Activated T-cell treated with anti-CD3 and anti-CD28 coated beads, Interleukin-2, amount 50 U/mL, for 48 hours (primary cell): ENCODE measurements at places on chromosomes 2 and 18.

- DNase-seq, result no peak
Observed at GRCh38 chr2:234102112-234102511, 51.6 kb downstream of the SPP2 start.

DNA sequence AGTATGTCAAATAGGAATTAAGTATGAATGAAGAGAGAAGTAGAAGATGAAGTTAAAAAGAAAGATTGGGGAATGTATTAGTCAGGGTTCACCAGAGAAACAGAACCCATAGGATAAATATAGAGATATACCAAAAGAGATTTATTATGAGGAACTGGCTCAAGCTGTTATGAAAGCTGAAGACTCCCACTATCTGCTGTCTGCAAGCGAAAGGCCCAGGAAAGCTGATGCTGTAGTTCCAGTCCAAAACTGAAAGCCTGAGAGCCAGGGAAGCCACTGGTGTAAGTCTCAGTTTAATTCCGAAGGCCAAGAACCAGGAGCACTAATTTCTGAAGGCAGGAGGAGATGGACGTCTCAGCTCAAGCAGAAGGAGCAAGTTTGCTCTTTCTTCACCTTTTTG lies 200.9 kb upstream of the FN1 start:
- no peak for DNase-seq

GRCh38 chr2:166148500-166149400 lies 20.9 kb upstream of the SCN1A start:
- DNase-seq, result no peak

DNA sequence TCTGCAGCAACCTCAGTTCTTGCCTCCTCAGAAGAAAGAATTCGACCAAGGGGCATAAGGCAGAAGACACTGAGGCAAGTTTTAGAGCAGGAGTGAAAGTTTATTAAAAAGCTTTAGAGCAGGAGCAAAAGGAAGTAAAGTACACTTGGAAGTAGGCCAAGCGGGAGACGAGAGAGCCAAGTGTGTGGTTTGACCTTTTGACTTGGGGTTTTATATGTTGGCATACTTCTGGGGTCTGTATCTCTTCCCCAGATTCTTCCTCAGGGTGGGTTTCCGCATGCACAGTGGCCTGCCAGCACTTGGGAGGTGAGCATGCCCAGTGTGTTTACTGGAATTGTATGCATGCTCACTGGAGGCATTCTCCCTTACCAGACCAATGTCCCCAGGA lies 59.3 kb upstream of the ANKRD44 start:
- no peak for DNase-seq

DNA sequence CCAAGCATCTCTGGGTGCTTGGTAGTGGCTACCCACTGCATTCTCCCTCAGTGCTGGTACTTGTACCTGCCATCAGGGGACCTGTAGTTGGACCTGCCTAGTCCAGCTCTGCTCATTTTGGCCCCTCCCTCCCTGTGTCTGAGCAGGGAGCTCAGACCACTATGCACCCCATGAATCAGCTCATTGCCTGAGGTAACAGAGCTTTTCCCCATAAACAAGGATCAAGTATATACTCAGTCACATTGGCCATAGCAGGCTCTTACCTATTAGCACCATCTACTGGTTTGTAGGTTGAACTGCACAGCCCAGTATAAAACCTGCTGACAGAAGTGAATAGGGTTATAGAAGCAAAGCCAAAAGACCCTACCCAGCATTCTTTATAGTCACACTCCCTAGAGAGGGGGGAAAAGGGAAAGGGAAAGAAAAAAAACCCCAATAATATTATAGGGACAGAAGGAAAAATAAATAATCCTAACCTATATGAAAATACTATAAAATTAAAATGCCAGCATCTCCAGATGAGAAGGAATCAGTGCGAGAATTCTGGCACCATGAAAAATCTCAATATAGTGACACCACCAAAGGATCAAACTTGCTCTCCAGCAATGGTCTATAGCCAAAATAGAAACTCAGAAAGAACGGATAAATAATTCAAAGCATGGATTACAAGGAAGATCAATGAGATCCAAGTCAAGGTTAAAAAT lies 6.9 kb upstream of the FLACC1 start:
- DNase-seq, result peak; percentile 34
